KBM-7 (cell line): ENCODE measurements at places on chromosomes 6 and 20.
A peak's percentile ranks its signal among the peaks of the same experiment; 100 is the strongest.

DNA sequence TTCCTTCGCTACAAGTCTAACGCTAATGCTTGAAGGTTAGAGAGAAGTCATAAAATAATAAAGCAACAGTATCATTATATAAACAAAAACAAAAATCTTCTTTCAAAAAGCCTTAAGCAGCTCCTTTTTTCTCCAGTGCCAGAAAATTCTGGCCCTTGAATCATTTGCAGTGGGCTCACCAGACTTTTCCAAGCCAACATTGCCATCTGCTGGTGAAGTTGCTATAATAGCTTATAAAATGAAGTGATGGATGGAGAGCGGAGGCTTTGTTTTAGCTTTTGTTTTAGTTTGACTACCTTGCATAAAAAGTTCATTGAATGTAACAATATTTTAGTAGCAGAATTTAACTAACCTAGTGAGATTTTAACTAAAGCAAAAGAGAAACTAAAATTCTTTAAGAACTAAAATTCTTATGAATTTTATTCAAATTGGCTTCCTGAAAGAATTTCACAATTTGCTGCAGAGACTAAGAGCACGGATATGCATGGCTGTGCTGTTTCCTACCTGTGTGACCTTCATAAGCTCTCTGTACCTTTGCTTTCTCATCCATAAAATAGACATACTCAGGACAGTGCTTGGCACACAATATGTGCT lies 44.8 kb upstream of the SLC2A12 start:
- DNase-seq: peak; percentile 71

- no peak for DNase-seq
Observed at GRCh38 chr20:62586799-62587198, 55.5 kb upstream of the SLCO4A1 start.

- no peak for DNase-seq
Observed at GRCh38 chr6:8335381-8335780, 100.0 kb downstream of the SLC35B3 start.

DNA sequence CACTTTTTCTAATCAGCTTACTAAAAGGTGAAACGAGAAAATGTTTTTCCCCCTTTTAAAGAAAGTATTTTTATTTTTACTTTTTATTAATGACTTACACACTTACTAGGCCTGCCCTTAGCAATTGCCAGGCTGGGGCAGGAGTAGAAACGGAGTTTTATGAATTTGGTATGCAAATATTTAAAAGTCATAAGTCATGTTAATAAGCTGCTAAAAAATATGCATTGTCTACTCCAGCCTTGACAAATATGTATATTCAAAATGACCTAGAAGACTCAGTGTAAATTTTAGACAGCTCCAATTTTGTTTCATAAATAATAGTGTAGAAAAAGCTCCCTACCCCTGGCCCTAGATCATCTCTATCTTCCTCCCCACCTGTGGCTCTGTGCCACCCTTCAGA lies 17.5 kb upstream of the TGM6 start:
- DNase-seq: no peak

GRCh38 chr6:136968837-136969236 lies 46.7 kb downstream of the SLC35D3 start:
- DNase-seq: no peak

DNA sequence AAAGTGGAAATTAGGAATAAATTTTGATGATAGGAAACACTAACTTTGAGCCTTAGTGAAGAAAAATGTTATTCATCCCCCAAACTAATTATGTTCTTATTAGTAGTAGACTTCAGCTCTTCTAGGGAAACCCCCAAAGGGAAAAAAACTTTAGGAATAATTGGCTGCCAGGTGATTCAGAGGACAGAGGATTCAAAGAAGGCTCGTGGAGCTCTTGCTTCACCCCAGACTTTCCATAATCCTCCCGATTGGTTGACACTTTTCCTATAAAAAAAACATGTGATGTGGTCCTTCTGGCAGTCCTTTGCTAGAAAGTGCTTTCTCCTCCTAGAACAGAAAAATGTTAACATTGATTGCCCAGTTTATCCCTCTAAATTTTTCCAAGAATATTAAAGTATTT lies 5.6 kb upstream of the CCDC170 start:
- no peak for DNase-seq

DNA sequence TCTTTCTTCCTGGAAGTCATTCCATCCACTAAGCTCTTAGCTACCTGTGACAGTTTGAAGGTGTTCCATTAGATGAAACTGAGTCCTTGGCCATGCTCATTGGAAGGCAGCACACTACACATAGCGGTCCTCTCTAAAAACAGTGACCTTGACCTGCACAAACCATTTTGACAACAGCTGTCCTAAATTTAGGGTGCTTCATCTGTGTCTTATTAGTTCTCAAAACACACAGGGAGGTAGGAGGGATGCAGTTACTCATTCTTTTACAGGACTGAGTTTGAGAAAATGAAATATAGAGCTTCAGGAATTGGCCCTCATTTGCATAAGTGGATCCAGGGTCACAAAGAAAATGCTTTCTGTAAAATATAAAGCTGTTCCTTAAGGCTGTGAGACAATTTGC lies 20.4 kb upstream of the MAP3K4 start:
- DNase-seq: no peak

- DNase-seq: no peak
Observed at GRCh38 chr6:157625111-157625510, 197.9 kb upstream of the SNX9 start.

DNA sequence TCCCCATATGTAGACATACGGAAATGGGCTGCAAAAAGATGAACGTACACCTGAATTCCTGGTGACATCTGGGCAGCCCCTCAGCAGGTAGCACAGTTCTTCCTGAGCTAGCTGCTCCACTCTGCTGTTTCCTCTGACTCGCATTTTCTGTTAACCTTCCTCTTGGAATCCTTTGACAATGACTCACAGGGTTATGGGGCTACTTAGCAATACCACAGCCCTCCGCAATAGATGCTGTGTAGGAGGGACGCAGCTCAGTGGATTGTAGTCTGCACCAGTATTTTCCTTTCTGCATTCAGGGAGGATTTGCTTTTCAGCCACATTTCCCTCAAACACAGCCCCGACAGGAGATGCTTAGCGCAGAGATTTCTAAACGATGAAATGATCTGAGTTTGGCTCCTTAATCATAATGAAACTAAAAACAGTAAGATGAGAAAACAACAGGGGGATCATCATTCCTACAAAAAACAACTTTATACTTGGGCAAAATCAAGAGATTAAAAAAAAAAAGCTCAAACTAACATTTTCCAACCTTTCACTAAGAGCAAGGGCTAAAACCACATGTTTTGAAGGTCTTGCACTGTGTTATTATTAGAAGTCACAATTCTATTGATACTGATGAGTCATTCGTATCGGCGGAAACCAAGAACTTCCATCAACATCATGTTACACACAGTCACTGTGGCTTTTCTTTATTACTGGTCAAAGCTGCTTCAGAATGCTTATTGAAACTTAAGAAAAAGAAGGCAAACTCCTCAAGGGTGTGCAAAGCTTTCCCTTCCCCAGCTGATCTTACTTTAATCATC lies 12.2 kb downstream of the BACH2 start:
- peak; percentile 42 for DNase-seq

DNA sequence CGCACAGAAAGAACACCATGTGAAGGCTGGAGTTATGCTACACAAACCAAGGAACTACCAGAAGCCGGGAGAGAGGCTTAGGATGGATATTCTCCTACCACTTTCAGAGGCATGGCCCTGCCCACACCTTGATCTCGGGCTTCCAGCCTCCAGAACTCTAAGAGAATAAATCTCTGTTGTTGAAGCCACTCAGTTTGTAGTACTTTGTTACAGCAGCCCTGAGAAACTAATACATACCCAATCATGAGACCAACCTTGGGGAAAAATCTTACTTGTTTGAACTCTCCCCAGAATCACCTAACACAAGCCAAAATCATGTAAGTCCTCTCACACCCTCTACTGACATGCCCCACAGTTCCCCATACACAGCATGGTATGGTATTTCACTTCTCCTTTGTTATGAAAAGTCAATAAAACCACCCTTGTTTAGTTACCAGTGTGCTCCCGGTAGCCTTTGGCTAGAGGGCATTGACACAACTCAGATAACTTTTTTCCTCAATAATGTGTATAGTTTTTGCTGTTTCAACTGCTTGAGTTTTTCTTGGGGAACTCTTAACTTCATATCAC lies 40.7 kb upstream of the SLC2A12 start:
- peak; percentile 24 for DNase-seq

DNA sequence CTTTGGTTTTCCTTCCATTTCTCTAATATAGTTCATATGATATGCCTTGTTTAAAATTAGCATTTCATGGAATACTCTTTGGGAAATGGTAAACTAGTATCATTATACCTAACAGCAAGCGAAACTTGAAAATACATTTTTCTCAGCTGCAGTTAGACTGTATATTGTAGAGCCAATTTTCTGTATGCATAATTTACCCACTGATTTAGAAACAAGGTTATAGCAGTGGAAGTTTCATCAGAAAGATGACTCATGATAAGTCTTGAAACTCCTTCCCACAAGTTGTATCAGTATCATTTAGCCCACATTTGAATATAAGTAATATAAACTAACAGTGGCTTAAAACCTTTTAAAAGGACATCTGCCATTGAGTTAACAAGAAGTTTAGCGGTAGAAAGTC lies 164.8 kb upstream of the BMP5 start:
- no peak for DNase-seq

GRCh38 chr20:8388707-8389106 lies 256.6 kb downstream of the PLCB1 start:
- DNase-seq: no peak

- DNase-seq: no peak
Observed at GRCh38 chr6:109790131-109790530, 99.0 kb downstream of the FIG4 start.

- DNase-seq: no peak
Observed at GRCh38 chr20:19078448-19079373, 133.7 kb upstream of the SLC24A3 start.

- DNase-seq: no peak
Observed at GRCh38 chr20:55103188-55103587, 627.8 kb downstream of the DOK5 start.

- DNase-seq: no peak
Observed at GRCh38 chr6:166599205-166599604, 12.7 kb upstream of the RAMACL start.

DNA sequence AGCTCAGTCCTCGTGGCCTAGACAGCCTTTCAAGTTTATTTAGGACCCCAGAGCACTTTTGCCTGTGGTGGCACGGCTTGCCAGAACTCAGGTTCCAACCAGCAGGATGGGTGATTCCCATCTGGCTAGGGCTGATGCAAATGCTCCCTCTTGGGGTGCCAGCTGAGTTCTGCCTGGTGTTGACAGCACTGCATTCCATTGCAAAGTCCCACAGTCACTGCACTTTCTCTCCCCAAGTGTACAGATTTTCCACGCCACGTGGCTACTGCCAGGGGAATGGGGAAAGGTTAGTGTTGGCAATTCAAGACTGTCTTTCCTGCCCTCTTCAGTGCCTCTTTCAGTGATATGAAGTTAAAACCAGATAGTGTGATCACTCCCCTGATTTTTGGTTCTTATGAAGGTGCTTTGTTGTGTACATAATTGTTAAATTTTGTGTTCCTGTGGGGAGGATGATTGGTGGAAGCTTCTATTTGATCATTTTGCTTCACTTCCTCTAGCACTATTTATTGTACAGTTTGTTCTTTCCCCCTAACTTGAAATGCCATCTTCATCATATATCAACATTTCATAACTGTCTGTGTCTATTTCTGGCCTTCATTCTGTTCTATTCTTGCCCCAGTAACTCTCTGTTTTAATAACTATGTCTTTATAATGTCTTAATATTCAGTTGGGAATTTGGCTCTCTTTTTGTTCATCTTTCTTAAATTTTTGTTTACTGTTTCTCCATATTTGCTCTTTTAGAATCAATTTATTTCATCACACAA lies 86.2 kb downstream of the CFAP61 start:
- DNase-seq: no peak

DNA sequence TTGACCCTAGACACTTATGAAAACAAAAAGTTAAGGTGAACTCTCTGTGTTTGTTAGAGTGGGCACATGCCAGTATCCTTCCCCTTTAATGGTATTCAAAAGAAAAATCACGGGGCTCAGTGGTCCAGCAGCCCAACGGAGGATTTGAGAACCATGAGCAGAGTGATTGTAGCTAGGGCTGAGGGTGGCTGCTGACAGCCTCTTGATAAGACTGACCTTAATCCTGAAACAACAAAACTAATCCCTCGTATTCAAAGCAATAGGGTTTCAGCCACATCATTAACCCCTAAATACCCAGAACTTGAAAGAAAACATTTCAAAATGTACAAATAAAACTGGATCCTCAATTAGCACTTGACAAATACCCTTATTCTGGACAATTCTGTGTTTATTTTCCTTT lies 95.1 kb downstream of the SNAP25 start:
- no peak for DNase-seq

- no peak for DNase-seq
Observed at GRCh38 chr6:25486550-25486949, 165.5 kb upstream of the SCGN start.

GRCh38 chr6:142489722-142490610 lies 188.2 kb downstream of the ADGRG6 start:
- no peak for DNase-seq

GRCh38 chr20:23517719-23518118 lies 26.8 kb downstream of the CST8 start:
- DNase-seq: no peak

GRCh38 chr20:47703748-47704147 lies 81.5 kb downstream of the SULF2 start:
- no peak for DNase-seq

DNA sequence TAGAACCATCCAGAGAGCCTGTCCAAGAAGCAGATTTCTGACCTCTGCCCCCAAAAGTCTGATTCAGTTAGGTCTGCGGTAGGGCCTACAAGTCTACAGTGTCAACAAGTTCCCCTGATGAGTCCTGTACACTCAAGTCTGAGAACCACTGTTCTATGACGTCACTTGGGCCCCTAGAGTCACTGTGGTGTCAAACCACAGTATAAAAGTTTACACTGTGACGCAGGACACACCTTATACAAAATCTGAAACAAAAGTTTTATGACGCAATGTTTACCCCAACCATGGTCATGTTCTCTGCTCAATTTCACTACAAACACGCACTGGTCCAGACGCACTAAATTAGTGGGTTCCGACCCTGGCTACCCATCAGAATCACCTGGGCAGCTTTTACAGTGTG lies 17.9 kb downstream of the SLA2 start:
- no peak for DNase-seq

GRCh38 chr6:116444092-116444491 lies 17.1 kb upstream of the CALHM6 start:
- DNase-seq: peak; percentile 42

DNA sequence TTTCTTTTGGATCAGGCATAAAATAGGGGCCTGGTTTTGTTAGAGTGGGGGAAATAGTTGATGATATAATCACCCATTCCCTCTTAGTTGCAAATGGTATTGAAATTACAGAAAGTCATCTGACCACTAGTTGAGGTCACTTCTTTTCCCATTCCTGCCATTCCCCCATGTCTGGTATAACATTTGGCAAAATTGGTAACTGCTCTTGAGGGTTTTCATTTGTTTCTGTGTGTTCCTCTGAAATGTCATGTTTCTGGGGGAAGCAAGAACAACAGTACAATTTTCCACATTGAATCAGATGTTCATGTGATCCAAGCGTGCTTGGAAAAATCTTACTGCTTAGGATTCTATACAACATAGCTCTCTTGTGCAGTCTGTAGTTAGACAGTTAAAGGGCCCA lies 7.3 kb downstream of the AIG1 start:
- DNase-seq: no peak

- DNase-seq: no peak
Observed at GRCh38 chr6:98471444-98471843, 362.9 kb upstream of the POU3F2 start.
